ENCODE measurements at places on chromosomes 2 and 18.

- no peak for DNase-seq
These were observed 21.7 kb upstream of the RAB10 start for GRCh38 chr2:26011990-26012856.

GRCh38 chr2:231017231-231017598 lies 20.1 kb upstream of the C2orf72 start:
- no peak for DNase-seq

DNA sequence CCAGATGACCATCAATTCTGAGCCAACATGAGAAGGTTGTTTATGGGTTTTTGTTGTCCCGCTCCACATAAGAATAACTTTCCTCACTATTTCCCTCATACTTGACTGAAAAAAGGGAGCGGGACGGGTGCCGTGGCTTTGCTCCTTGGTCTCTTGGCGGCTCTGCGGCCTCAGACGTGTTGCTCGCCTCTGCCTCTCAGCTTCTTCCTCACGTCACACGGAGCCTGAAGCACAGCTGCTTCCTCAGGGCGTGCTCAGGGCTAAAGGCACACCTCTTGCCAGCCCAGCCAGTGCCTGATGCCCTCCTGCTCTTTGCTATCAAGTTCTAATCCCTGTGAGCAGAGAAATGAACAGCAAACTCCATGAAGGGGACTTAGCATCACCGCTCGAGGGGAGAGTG lies 17.9 kb upstream of the ID2 start:
- DNase-seq, result no peak

DNA sequence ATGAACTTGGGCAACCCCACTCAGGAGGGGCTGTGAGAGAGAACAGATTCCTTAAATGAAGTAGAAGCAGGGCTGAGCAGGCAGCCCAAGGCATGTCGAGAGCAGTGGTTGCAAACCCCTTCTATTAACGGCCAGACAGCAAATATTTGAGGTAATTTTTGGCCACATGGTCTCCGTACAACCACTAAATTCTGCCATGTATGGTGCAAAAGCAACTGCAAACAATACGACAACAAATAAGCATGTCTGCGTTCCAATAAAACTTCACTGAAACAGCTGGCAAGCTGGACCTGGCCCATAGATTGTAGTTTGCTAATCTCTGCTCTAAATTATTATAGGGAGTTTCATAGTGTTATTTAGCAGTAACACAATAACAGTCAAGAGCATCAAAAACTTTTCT lies 217.0 kb upstream of the ZNF521 start:
- no peak for DNase-seq

DNA sequence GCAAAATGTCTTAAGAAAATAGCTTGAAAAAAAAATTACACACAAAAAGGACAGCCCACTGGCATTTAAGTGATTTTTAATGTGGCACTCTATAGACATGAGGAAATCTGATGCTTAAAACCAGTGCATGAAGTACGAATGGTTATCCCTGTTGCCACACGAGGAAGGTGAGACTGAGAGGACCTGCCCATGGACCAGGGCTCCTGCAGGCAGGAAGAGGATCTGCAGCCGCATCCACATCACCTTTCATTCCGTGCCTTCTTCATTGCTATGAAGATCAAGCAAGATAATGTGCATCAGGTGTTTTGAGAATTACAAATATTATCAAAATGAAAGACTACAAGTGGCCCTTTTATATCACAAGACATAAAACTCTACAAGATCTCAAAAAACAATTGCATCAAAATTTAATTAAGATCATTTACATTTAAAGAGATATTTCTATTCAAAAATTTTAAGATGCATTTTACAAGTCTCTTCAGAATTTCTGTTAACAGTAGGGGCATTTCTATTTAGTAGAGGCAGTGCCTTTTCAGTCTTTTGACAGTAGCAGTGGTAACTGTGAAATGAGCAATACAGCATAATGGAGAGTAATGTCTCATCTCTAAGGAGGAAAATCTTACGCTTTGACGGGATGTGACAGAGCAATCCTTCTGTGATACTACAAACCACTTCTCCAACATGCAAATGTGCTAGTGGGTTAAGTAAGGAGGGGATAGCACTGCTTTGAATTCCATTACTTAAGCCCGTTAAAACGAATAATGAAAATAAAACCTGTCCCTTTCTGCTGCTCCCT lies 83.4 kb downstream of the SLC5A7 start:
- no peak for DNase-seq

- DNase-seq, result no peak
These were observed 70.5 kb downstream of the ZNF236 start for GRCh38 chr18:76892832-76893231.

Data from 8988T (cell line).